ENCODE measurements at places on chromosomes 11 and 22.

DNA sequence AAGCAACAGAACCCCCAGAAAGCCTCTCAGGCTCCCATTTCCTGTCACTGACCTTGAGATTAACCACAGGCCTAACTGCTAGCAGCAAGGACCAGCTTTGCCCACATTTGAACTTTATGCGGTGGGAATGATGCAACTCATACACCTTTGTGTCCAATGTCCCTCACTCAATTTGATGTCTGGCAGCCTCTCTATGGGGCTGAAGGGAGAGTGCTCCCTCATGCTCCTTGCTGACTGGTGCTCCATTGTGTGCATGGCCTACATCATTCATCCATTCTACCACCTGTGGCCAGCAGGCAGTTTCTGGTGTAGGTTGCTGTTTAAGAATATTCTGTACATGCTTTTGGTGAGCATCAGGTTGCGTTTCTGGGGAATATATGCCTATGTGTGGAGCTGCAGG is 31.9 kb downstream of the KCNQ1OT1 start:
- DNase-seq = no peak

DNA sequence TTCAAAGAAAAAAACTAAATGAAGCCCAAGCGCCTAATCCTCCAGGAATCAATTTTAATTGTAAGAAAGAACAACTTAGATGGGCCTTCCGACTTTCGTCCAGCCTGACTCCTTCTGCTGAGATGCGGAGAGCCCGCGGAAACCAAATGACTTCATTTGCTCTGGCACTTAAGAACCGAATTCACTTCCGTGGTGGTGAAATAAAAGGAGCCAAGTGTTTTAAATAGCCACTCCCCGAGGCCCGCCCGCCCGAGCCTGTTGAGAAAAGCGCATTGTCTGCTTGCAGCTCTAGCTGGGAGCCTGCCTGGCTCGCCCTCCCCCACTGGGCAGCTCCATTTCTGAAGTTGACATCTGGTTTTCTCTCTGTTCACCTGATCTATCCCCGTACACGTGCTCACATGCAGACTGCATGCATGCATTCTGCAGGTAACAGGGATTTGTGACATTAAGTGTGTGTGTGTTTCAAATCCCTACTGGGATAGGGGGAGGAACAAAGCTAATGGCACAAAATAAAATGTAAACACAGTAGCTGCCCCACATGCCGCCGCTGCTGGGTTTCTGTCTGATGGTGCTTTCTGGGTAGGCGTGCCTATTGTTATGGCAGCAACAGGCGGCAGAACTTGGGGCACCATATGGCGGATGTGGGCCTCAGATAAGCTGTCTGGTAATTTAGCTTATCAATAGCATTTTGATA is 6.2 kb downstream of the TEAD1 start:
- DNase-seq = peak; percentile 79

GRCh38 chr11:46736615-46737014 is 17.6 kb downstream of the F2 start:
- DNase-seq = no peak

DNA sequence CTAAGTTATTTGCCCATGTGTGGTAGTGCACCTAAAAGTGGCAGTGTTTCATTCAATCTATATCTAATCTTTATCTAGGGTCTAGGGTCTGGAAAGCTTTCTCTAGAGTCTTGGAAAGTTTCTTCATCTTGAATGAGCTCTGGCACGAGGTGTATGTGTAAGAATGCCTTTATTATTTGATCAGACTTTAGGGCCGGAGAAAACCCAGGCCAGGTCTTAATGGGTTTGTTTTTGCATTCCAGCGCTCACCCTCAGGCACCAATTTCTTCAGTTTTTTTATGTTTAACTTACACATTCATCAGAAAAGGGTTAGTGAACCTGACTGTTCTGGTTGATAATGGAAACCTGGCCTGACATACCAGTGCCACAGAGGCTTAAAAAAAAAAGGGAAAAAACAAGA is 68.3 kb upstream of the SLN start:
- DNase-seq = no peak

DNA sequence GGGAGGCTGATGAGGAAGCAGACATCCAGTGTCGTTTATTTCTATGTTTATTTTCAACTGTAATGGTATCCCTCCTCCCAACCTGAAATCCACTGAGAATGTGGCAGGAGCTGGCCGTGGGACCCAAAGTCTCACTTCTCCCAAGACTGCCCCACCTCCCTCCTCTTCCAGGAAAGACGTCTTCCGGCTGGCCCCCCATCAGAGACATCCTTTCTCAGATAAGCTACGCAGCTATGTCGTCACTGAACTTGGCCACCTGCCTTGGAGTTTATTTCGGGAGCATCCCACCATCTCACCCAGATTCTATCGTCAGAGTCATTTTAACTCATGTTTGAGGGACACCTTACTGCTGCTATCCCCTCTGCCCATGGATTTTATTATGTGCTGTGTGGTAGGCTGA is 13.9 kb downstream of the TMEM184B start:
- DNase-seq = no peak

DNA sequence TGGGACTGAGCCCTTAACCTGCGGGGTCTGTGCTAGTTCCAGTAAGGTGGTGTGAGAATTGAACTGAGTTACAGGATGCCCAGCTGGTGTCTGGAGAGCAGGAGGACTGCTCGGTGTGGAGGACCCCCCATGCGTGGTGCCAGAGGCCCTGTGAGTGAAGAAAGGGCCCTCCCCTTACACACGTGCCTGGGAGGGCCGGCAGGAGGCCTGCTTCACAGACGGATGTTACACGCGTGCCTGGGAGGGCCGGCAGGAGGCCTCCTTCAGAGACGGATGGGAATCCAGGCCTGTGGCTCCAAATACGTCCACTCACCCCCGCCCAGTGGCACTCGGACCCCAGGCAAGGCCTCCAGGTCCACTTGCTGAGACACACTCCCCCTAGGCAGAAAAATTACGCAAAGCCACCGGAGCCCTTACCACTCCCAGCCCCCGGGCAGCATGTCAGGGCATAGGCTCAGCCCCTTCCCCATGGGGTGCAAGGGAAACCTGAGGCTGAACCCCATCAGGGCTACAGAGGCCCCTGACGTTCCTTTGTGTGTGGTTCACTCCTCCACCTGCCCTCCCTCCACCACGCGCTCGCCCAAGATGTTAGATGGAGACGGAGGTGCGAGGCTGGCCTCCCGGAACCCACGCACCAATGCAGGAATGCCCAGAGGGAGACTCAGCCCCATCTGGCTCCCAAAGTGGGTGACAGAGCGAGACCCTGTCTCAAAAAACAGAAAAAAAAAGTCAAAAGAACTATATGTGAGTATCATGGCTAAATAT is 227.8 kb downstream of the BRD1 start:
- no peak for DNase-seq

DNA sequence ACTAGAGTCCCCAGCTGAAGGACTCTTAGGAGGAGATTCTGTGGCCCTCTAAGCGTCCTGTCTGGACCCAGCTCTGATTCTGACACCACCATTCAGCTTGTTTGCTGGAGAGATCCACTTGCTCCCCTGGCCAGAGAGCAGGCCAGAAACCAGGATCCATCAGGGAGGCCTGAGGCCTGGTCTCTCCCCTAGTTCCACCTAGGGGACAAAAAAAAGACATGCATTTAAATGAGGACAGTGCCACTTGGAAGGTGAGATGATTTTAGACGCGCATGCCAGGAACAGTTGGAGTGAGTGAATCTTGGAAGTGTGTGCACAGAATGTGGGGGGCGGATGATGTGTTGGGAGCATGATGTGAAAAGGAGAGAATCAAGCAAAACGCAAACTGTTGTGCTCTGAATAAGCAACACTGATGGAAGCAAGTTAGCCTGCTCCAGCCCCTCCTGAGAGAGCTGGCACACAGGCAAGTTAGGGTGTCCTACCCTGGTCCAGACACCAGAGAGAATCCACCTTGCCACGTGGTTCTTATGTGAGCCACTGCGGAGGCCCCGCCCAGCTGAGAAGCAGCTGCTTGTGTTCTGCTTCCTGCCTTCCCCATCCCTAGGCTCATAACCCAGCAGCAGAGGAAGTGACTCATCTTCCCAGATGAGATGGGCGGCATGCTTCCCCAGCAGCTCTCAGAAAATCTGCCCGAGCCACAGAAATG is 8.0 kb upstream of the SLCO2B1 start:
- peak; percentile 73 for DNase-seq

GRCh38 chr22:47206666-47207218 is 444.3 kb downstream of the TBC1D22A start:
- no peak for DNase-seq

GRCh38 chr11:70680781-70681281 is 282.5 kb downstream of the CTTN start:
- no peak for DNase-seq

GRCh38 chr22:40769761-40770160 is 49.4 kb downstream of the SLC25A17 start:
- DNase-seq = no peak

GRCh38 chr11:58004664-58005063 is 19.0 kb upstream of the OR9Q1 start:
- DNase-seq = no peak

DNA sequence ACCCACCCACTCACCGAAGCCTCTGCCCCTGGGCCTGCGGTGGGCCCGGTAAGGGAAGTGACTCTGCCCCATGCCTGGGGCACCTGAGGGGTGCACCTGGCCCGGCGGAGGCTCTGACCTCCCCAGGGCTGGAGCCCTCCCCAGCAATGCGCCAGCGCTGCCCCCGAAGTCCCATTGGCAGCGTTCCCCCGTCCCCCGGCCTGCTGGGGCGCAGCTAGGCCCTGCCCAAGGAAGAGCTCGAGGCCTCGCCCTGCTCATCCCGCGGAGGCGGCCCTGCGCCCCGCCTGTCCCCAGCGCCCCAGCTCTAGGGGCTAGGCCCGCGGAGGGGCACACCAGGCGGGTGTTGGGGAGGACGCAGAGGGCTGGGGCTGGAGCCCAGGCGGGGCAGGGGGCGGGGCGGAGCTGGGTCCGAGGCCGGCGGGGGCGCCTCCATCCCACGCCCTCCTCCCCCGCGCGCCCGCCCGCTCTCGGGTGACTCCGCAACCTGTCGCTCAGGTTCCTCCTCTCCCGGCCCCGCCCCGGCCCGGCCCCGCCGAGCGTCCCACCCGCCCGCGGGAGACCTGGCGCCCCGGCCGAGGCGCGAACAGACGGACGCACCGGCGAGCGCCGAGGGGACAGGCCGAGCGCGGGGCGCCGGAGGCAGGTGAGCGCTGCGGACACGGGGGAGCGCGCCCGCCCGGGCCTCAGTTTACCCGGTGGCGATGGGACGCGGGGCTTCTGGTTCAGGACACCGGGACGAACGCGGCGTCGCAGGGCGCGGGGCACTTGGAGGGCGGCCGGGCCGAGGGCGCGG is at the start of gene EPS8L2:
EPS8L2 (plus strand) TSS at position 586 of the 793 bp plus-strand sequence. CDS start 3,177 bp downstream, outside the sequence.
- no peak for DNase-seq

DNA sequence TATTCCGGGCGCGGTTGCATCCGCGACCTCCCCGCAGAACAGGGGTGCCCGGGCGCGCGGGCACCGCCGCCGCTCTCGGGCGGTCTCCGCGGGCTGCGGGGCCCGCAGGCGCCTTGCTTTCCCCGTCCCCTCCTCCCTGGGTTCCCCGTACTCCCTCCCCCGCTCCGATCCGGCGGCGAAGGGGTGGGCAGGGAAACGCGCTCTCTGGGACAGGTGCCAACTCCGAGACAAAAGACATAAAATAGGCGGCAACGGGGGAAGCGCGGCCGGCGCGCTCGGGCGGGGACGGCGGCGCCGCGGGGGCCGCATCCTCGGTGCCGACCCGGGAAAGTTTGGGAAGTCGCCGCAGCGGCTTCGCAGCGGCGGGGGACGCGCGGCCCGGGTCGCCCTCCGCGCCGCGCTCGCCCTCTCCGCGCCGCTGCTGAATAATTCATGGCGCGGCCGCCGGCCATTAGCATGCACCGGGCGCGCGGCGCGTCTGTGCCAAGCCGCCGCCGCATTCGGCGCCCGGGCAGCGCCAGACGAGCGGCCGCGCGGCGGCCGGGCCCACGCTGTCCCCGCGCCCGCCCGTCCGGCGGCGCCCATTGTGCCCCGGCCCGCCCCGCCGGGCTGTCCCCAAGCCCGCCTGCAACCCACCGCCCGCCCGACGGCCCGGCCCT is 78.7 kb upstream of the PPARA start:
- DNase-seq = no peak

GRCh38 chr11:118240999-118241763 is 11.0 kb downstream of the MPZL3 start:
- peak; percentile 49 for DNase-seq

DNA sequence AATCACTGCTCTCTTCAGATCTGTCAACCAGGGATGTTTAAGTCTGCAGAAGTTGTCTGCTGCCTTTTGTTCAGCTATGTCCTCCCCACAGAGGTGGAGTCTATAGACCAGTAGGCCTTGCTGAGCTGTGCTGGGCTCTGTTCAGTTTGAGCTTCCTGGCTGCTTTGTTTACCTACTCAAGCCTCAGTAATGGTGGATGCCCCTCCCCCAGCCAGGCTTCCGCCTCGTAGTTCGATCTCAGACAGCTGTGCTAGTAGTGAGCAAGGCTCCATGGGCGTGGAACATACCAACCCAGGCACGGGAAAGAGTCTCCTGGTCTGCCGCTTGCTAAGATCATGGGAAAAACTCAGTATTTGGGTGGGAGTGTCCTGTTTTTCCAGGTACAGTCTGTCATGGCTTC is 27.6 kb upstream of the CASP12 start:
- no peak for DNase-seq

- DNase-seq = no peak
Measured at GRCh38 chr11:116334596-116334995, 438.2 kb downstream of the BUD13 start.

- no peak for DNase-seq
Measured at GRCh38 chr22:37195921-37196320, 7.9 kb upstream of the C1QTNF6 start.

GRCh38 chr22:47780281-47780875 is 1017.9 kb downstream of the TBC1D22A start:
- no peak for DNase-seq

- no peak for DNase-seq
Measured at GRCh38 chr11:3796346-3796745, 1.0 kb downstream of the NUP98 start.

DNA sequence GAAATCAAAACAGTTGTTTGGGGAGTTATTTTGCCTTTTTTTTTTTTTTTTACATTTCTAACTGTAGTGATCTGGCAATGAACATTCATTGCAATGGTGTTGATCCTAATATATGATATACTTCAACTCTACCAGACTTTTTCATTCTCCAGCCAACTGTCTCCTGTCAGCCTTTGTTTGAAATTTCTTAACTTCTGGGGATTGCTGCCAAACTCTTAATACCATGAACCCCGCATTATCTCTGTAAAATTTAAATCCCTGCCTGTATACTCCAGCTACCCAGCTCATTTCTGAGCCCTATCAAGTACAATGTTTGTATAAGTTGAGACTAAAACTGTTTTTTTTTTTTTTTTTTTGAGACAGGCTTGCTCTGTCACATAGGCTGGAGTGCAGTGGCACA is 280.7 kb downstream of the TTC28 start:
- no peak for DNase-seq

GRCh38 chr22:35995348-35995747 is 33.3 kb downstream of the RBFOX2 start:
- DNase-seq = no peak

DNA sequence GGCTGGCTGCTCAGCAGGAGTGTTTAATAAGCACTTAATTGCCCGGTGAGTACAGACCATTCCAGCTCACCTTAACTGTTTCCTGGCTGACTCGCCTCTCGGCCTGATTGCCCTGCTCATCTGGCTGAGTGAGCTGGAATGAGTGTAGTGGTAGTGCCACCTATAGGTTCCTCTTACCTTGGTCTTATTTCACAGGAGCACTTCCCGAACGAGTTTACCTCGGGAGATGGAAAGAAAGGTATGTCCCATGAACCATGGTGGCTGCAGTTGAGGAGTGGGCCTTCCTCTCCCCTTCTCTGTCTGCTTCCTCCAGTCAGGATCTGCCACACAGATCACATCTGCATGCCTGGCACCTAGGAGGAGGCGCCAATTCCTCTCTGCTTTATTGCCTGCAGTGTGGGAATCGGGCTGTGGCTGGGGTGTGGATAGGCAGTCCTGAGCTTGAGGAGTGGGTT is 26.7 kb downstream of the UPB1 start:
- DNase-seq = peak; percentile 26

GRCh38 chr22:20431511-20432192 is 6.0 kb downstream of the SCARF2 start:
- DNase-seq = no peak
